ENCODE measurements at places on chromosomes 2 and 18. TPM values are rescaled to one million over a fixed set of nuclear protein-coding genes. Genes with fewer than 3 reads are reported as not detected.
A peak's percentile ranks its signal among the peaks of the same experiment; 100 is the strongest.

DNA sequence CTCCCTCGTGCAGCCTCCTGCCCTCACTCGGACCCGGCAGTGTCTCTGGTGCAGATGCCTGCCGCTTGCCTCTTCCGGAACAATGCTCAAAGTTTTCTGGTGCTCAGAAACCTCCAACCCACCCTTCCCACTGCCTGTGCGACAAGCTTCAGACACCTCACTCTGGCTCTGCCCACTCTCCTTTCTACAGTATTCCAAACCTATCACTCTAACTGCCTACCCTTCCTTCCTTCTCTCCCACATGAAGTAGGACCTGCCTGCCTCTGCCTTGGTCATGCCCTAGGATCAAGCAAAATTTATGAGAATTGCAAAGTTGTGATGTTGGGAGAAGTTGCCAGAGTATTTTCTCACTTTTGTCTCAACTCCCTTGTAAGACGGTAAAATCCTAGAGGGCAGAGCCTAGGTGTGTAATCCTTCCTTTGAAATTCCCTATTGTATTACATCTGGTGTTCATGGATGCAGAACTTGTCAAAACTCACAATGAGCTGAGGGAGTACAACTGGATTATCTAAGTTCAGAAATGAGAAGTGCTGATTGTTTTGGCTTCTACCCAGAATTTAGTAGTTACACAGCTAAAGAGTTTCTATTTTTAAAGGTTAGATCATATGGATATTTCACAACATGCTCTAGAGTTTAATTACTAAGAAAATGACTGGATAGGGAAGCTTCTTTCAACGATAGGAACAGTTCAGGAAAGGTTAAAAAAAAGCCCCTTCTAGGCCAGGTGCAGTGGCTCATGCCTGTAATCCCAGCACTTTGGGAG lies 7.2 kb downstream of the NPC1 start:
- no peaks in the 10 kb centered on the region for H3K27me3 ChIP-seq
- H3K4me1 ChIP-seq = peaks cover 50% of the 10 kb centered on the region
- H3K4me3 ChIP-seq = peak overlapping the region; percentile 9
- H3K36me3 ChIP-seq = peaks cover 59% of the 10 kb centered on the region
- no peak for ATAC-seq

DNA sequence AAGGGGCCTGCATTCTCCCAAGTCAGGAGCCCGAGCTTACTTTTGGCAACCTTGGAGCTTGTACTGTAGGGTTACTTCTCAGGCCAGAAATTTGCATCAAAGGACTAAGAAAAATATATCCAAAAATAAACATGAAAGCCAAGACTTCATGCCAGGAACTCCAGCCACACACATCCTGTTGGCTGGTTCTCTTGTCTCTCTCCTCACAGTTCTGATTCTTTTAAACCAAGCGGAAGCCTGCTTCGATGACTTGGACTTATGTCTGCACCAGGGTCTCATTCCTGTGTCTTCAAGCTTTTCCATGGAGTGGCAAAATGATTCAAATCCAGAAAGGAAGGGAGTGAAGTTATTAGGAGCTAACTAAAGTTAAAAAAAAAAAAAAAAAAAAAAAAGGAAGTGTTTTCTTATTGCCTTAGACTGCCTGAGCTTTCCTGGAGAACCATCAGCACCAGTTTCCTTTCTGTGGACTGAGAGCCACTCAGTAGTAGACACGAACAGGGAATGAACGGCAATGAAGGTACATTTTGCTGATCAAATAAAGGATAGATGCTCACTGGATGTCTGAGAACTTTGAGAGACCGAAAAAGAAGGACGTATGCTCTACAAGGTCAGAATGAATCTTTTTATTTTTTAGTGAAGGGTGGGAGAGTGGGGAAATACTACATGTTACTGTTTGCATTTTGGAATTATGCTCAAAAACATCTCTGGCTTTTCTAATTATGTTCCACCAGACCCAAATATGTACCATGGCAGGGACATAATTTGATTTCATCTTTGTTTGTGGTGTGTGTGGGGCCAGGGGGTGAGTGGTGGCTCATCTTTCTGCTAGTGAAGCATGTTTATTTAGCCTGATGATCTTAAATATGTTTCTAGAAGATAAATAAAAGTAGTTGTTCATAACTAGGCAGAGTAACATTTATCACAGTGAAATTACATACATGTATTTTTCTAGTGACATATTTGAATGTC lies 86.0 kb downstream of the RAPGEF4 start:
- H3K4me1 ChIP-seq = no peaks in the 10 kb centered on the region
- H3K36me3 ChIP-seq = no peaks in the 10 kb centered on the region
- ATAC-seq = no peak
- no peak overlapping the region for H3K4me3 ChIP-seq
- H3K27ac ChIP-seq = no peak overlapping the region
- peaks cover 12% of the 10 kb centered on the region for H3K27me3 ChIP-seq

Gene IL1RN
- 32.8 TPM for total RNA-seq

Gene SCG2
- total RNA-seq = not detected

GRCh38 chr2:160411167-160411566 lies 82.4 kb downstream of the RBMS1 start:
- H3K27me3 ChIP-seq = no peaks in the 10 kb centered on the region
- peak overlapping the region; percentile 75 for H3K4me3 ChIP-seq
- H3K36me3 ChIP-seq = peaks cover 6% of the 10 kb centered on the region
- H3K27ac ChIP-seq = peak overlapping the region; percentile 76
- peak; percentile 74 for ATAC-seq
- peaks cover 48% of the 10 kb centered on the region for H3K4me1 ChIP-seq

GRCh38 chr18:78480262-78481054 lies 499.2 kb upstream of the SALL3 start:
- H3K36me3 ChIP-seq = no peaks in the 10 kb centered on the region
- peaks cover 8% of the 10 kb centered on the region for H3K27me3 ChIP-seq
- ATAC-seq = no peak
- no peaks in the 10 kb centered on the region for H3K4me1 ChIP-seq

GRCh38 chr2:12725233-12726187 lies 8.8 kb downstream of the TRIB2 start:
- peaks cover 67% of the 10 kb centered on the region for H3K4me1 ChIP-seq
- no peak for ATAC-seq

Gene MAP2
- total RNA-seq = 0.26 TPM

GRCh38 chr2:154527962-154528361 lies 170.5 kb upstream of the KCNJ3 start:
- no peaks in the 10 kb centered on the region for H3K36me3 ChIP-seq
- no peak overlapping the region for H3K27ac ChIP-seq
- no peak for ATAC-seq
- no peaks in the 10 kb centered on the region for H3K27me3 ChIP-seq

Gene RNASEH1
- 10.3 TPM for total RNA-seq

DNA sequence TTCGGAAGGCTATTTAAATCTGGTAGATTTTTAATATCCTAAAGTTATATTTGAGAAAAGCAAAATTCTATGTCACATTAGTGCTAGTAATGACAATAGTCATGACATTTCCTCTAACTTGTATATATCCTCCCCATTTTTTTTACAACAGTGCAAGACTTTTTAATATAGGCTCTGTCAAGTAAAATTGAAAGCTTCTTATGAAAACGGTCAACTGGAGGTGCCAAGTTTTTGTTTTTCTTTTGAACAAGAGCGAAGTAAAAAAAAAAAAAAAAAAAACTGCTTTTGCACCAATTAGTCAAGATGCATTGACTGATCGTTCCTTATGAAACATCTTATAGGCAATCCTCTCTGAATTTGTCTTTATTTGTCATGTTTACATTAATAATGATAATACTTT lies 389.3 kb downstream of the STK39 start:
- ATAC-seq = no peak
- peaks cover 9% of the 10 kb centered on the region for H3K27me3 ChIP-seq
- no peaks in the 10 kb centered on the region for H3K4me1 ChIP-seq
- no peak overlapping the region for H3K4me3 ChIP-seq
- H3K27ac ChIP-seq = no peak overlapping the region
- no peaks in the 10 kb centered on the region for H3K36me3 ChIP-seq

DNA sequence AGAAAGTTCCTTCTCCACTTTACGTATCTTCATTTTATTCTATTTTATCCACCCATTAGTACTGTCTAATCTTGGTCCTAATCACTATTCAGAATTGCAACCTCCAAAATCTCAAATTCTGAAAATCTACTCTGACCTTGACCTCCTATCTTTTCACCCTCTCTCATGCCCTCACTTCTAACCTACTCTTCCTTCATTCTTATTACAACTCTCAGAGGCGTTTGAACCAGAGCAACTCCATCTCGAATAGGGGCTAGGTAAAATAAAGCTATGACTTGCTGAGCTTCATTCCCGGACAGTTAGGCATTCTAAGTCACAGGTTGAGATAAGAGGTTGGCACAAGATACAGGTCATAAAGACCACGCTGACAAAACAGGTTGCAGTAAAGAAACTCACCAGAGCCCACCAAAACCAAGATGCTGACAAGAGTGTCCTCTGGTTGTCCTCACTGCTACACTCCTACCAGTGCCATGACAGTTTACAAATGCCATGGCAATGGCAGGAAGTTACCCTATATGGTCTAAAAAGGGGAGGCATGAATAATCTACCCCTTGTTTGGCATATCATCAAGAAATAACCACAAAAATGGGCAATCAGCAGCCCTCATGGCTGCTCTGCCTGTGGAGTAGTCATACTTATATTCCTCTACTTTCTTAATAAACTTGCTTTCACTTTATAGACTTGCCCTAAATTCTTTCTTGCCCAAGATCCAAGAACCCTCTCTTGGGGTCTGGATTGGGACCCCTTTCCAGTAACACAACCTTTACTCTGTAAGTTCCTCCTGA lies 11.4 kb downstream of the CCDC88A start:
- H3K27ac ChIP-seq = peak overlapping the region; percentile 3
- H3K4me3 ChIP-seq = no peak overlapping the region
- ATAC-seq = no peak
- H3K27me3 ChIP-seq = no peaks in the 10 kb centered on the region

DNA sequence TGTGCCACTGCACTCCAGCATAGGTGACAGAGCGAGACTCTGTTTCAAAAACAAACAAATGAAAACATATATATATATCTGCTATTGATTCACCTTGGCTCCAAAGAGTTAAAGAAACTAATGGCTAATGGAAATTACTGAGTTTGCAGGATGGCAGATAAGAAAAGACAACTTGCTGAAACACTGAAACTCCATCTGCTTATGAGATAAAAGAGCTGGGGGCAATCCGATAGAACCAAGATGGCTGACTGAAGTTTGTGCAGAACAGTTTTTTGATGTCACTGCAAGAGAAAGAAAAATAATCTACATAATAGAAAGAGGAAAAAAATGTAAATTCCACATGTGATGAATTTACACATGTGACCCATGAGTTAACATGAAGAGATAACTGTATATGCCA lies 88.2 kb downstream of the LRATD1 start:
- no peaks in the 10 kb centered on the region for H3K27me3 ChIP-seq
- H3K36me3 ChIP-seq = no peaks in the 10 kb centered on the region
- H3K4me1 ChIP-seq = no peaks in the 10 kb centered on the region
- no peak overlapping the region for H3K4me3 ChIP-seq

Gene HOXD13
- total RNA-seq = not detected

DNA sequence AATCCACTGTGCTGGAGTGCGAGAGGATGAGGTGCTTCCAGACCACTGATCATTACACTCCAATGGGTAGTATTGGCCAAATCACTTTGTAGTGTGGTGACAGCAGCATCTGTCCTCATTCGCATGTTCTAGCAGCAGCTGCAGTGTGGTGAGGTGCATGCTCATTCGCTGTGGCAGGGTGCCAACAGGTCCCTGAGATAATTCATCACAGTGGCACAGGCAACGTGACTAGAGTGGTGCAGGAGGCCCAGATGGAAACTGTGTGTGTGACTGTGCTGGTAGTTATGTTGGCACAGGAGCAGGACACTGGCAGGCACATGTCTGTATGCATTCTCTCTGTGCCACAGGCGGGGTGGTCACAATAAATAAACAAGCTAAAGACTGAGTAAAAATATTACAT lies 329.5 kb upstream of the SYT4 start:
- no peak for ATAC-seq
- no peak overlapping the region for H3K4me3 ChIP-seq
- H3K27ac ChIP-seq = no peak overlapping the region
- no peaks in the 10 kb centered on the region for H3K36me3 ChIP-seq
- H3K27me3 ChIP-seq = no peaks in the 10 kb centered on the region

Gene C2orf80
- not detected for total RNA-seq

DNA sequence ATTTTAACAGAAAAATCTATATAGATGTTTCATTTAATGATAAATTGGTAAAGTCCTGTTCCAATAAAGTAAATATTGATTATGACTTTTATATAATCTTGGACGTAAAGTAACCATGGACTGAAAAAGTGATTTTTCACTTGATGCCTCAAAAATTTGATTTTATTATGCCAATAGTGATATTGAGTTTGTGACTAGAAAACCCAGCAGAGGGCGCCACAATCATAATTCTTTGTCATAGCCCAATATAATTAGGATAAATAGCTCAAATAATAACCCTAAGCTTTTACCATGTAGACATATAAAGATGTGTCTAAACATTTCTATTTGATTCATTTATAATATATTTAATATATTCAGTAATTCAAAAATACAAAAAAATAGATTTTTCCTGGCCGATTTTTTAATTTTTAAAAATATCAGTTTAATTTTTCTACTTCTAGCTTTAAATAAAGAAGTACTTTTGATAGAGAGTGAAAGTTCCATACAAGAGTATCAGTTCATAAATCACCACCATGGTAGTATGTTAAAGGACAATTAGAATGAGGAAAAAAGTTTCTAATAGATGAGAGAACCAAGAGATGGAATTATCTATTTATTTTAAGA lies 30.7 kb downstream of the CAMKMT start:
- H3K27ac ChIP-seq = no peak overlapping the region
- no peak overlapping the region for H3K4me3 ChIP-seq
- H3K36me3 ChIP-seq = no peaks in the 10 kb centered on the region
- no peaks in the 10 kb centered on the region for H3K4me1 ChIP-seq

DNA sequence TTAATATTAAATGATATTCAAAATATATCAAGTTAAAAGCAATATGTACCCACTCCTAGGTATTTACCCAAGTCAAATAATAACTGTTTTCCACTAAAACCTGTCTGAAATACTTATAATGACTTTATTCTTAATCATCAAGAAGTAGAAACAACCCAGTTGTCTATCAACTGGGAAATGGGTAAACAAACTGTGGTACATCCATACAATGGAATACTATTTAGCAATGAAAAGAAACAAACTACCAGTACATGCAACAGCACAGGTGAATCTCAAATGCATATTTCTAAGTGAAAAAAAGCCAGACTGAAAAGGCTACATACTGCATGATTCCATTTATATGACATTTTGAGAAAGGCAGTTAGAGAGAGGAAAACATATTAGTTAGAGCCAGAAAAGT lies 559.9 kb downstream of the MBD2 start:
- no peaks in the 10 kb centered on the region for H3K36me3 ChIP-seq
- no peak for ATAC-seq
- no peak overlapping the region for H3K4me3 ChIP-seq
- H3K27me3 ChIP-seq = no peaks in the 10 kb centered on the region
- H3K4me1 ChIP-seq = no peaks in the 10 kb centered on the region

Gene SGPP2
- 3.0 TPM for total RNA-seq

GRCh38 chr2:122988395-122989221 lies 1036.5 kb upstream of the CNTNAP5 start:
- H3K36me3 ChIP-seq = no peaks in the 10 kb centered on the region
- H3K27me3 ChIP-seq = no peaks in the 10 kb centered on the region
- H3K27ac ChIP-seq = no peak overlapping the region
- no peak for ATAC-seq

Gene ALLC
- total RNA-seq = not detected

GRCh38 chr2:188937228-188938220 lies 36.6 kb upstream of the COL3A1 start:
- no peak overlapping the region for H3K27ac ChIP-seq
- H3K4me1 ChIP-seq = no peaks in the 10 kb centered on the region
- no peak for ATAC-seq
- no peaks in the 10 kb centered on the region for H3K36me3 ChIP-seq
- H3K27me3 ChIP-seq = no peaks in the 10 kb centered on the region

- no peaks in the 10 kb centered on the region for H3K27me3 ChIP-seq
- no peak overlapping the region for H3K4me3 ChIP-seq
- no peak for ATAC-seq
- no peak overlapping the region for H3K27ac ChIP-seq
- no peaks in the 10 kb centered on the region for H3K36me3 ChIP-seq
- H3K4me1 ChIP-seq = peaks cover 26% of the 10 kb centered on the region
Observed at GRCh38 chr2:44573996-44574395, 212.2 kb downstream of the CAMKMT start.

Gene CHRNG
- not detected for total RNA-seq
